Type B pancreatic cell (in vitro differentiated cells): ENCODE measurements at places on chromosomes 13 and 19.

- DNase-seq = no peak
Observed at GRCh38 chr13:91154558-91155353, 192.7 kb upstream of the MIR17HG start.

- DNase-seq = no peak
Observed at GRCh38 chr13:63408331-63409189, 1992.9 kb upstream of the PCDH20 start.

DNA sequence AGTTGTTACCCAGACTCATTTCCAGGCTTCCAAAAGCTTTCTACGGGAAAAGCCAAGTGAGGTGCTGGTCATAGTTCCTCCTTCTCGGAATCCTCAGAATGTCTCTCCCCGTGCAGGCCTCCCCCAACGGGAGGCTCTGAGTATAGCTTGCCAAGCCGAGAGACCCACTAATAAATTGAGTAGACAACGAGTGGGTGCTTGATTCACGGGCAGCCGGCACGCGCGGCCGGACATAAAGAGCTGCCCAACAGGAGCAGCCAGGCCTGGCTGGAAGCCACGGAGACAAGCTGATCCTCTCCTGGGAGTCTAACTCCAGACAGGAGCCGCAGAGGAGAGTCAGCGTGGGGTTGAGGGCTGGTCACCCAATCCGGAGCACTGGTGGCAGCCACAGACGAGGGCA, 43.4 kb upstream of the MEDAG start:
- no peak for DNase-seq

GRCh38 chr13:102472650-102473049, 70.8 kb upstream of the FGF14 start:
- no peak for DNase-seq

- DNase-seq = no peak
Observed at GRCh38 chr13:33312150-33312860, 26.8 kb upstream of the STARD13 start.

DNA sequence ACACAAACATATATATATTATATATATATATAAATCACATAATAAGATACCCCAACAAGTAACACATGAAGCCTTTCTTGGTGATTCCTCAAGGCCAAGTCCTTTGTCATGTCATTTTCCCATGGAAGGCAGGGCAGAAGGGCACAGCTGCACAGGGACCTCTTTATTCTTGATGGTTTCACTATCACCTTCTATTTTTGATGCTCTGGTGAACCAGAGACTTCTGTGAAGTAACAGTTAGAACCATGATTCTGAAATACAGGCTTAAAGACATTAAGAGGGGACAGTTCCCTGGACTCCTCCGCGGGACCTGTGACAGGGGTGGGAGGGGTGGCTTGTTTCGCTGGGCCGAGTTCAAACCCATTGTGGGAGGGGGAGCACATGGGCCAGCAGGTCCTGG, 104.0 kb downstream of the DGKH start:
- no peak for DNase-seq

- no peak for DNase-seq
Observed at GRCh38 chr19:10730932-10731331, 13.1 kb downstream of the DNM2 start.

GRCh38 chr13:27857282-27857681, 62.5 kb upstream of the PDX1 start:
- DNase-seq = no peak

DNA sequence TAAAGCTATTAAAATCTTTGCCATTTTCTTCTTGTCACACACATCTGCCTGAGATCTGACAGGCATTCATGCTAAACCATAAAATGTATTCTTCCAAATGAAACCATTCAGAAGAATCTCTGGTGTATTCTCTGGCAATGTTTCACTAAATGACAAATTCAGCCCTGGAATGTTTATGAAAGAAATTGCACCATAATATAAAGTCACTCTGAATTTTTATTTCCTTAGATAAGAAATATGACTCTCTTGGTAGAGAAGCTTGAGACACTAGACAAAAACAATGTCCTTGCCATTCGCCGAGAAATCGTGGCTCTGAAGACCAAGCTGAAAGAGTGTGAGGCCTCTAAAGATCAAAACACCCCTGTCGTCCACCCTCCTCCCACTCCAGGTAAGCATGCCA, 14.3 kb downstream of the OLFM4 start:
- DNase-seq = no peak

DNA sequence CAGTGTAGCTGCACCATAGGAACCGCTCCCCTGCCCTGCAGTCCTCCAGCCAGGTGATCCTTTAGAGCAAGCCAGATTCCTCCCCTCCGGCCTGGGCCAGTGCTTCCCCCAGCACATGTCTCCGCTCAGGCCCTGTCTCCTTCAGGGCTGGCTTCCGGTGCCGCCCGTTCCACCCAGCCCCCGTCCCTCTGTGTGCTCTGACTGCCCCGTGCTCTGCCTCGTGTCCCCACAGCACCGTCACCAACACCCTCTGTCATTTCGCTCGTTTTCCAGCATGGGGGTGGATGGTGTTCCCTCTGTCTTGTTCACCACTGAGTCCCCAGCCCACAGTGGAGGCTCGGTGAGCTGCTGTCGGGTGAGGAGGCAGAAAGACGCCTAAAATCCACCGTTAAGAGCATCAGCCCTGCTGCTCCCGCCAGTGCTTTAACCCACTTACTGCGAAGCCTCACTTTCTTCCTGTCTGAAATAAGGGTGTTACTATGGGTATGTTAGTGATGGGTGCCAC, 54.5 kb downstream of the TSSK6 start:
- no peak for DNase-seq

DNA sequence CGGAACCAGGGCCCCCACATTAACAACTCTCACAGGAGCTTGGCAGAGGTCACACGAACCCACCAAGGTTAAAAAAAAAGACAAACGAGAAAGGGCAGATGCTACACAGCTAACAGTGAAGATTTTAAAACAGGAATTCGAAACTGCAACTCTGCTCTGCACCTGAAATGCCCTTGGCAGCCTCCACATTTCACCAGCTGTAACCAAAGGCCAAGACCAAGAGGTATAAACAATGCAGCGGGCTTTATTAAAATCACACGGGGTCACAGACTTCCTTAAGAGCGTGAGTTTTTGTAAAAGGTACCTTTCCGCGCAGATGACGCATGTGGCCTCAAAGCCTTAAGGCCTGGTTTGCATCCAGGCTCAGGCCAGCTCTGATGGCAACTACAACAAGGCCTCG, 88.2 kb downstream of the STK24 start:
- DNase-seq = no peak

DNA sequence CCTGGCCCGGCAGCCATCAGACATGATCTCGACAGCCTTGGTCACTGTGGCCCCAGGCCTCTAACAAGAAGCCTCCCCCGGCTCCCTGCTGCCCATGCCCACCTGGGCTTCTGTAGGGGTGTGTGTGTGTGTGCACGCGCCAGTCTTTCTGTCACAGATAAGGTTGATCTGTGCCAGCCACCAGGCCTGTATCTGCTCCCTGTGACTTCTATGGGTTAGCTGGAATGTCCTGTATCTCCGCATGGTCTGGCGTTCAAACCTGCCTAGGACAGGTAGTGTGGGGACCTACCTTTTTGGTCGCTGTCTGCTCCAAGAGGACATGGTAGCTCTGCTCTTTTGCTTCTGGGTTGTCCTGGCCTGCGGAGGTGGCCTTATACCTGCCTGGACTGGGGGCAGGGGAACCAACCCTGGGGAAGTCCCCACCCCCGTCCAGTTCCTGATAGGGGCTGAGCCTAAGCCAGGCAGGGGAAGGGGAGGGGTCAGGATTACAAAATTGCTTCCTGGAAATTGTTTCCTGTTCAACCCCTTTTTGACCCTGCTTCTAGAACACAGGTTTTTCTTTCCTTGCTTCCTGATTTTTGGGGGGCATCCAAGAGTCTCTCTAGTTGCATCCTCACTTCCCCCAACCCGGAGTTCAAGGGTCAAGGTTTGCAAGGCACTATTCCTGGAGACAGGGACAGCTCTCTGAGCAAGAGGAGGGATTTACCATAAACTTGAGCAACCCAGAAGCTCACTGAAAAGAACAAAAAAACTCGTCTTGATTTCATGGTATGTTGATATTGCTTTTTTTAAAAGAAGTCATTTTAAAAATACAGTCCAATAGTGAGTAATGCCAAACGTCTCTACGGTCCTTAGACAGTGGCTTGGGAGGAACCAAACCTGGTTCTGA, at the start of gene LRG1:
Gene LRG1 (minus strand): TSS at position 344 of the 889 bp plus-strand sequence. CDS start 23 bp downstream, at position 321.
- DNase-seq = no peak

- DNase-seq = no peak
Observed at GRCh38 chr13:114157869-114158495, 21.1 kb upstream of the CFAP97D2 start.
